ENCODE measurements at places on chromosomes 16 and 17.

DNA sequence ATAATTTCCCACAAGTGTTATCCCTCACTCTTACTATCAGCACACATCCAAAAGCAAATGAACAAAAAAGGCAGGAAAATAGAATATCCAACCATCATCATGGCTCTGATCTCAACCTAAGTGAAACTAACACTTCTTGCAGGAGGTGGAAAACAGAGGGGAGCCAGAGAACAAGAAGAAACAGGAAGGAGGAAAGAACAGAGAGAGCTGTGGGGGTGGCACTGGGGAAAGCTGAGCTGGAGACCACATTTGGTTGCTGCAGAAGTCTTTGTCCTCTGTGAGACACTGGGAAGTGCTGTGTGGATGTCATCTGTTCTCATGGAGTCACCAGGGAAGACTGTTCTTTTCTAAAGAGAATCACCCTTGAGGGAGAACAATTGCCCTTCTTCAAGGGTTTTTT is 34.7 kb downstream of the GRB7 start:
- no peak for DNase-seq

GRCh38 chr16:66382171-66382965 is 15.9 kb downstream of the CDH5 start:
- DNase-seq = peak; percentile 94

DNA sequence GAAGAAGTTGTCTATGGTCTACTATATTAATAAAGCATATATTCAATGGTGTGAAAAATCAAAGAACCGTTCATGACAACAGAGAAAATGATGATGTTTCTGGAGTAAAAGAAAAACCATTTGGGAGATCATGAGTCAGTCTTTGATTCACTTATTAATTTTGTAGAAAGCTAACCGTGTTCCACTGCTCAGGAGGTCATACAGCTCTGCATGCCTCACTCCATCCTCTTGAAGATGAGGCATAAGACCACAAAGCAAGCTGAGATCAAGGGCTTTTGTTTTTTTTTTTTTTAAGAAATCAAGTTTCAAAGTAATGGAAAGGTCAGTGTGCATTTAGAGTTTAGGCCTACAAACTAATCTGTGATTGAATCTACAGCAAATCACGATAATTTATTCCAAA is 206.4 kb downstream of the CEP112 start:
- no peak for DNase-seq

- DNase-seq = no peak
Measured at GRCh38 chr16:65441501-65441900, 319.6 kb upstream of the CDH11 start.

DNA sequence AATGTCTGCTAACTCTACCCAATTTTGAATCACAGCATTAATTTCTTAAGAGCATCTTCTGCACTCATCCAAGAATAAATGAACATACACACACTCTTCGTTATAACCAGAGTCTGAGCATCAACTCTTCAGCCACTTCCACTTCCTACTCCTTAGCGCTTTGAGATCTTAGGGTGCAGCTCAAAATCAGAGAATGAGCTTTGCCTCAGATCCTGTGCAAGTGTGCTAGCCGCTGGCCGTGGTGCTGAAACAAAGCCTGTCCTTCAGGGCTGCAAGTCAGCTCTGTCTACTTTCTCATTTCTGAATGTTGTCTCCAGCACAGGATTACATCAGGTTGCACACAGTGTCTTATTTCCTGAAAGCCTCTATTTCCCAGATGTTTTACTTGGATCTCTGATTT is 165.4 kb downstream of the AIPL1 start:
- DNase-seq = peak; percentile 8

DNA sequence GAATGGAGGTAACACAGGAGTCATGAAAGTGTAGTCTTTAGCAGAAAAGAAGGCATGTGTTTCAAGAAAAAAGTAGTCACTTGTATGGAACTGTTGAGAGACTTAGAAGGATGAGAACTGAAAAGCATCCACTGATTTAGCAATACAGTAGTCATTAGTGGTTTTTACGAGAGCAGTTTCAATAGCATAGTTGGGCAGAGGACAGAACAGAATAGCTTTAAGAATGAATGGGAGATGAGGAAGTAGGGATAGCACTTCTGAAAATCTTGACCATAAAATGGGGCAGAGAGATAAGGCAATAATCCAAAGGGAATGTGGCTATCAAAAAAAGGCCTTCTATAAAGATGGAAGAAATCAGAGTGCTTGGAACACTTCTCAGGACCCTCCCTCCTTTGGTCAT is 64.8 kb upstream of the C17orf78 start:
- DNase-seq = no peak

GRCh38 chr17:61143026-61143425 is 256.6 kb upstream of the TBX2 start:
- no peak for DNase-seq

GRCh38 chr17:62862251-62862650 is 54.1 kb upstream of the MARCHF10 start:
- peak; percentile 12 for DNase-seq

DNA sequence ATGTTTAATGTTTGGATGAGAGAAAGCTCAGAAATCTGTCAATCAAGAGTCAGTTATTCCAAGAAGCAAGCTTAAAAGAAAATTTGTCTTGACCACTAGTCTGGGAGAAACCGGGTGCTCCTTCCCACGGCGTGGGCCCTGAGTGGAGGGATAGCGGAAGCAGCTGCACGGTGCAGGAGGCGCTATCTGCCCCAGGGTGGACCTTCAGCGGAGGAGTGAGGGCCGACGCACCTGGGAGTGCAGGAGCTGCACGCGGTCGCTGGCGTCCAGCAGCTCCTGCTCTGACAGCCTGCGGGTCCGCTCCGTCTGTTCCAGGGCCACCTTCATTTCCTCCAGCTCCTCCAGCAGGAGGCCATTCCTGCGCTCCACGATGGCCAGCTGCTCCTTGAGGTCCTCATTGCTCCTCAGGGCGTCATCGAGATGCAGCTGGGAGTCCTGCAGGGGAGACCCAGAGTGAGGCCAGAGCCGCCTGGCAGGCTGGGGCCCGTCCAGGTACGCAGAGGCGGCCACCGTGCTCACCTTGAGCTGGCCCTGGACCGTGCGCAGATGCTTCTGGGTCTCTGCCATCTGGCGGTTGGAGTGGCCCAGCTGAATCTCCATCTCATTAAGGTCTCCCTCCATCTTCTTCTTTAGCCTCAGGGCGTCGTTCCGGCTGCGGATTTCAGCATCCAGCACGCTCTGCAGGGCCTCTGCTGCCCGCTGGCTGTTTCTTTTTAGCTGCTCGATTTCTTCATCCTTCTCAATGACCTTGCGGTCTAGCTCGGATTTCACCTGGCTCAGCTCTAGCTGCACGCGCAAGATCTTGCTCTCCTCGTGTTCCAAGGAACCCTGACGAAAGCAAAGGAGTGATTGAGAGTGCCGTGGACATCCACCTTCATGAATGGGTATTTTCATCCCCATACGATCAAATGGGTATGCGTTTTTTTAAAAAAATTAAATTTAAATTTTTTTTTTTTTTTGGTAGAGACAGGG is 63.5 kb downstream of the MYH13 start:
- DNase-seq = no peak

DNA sequence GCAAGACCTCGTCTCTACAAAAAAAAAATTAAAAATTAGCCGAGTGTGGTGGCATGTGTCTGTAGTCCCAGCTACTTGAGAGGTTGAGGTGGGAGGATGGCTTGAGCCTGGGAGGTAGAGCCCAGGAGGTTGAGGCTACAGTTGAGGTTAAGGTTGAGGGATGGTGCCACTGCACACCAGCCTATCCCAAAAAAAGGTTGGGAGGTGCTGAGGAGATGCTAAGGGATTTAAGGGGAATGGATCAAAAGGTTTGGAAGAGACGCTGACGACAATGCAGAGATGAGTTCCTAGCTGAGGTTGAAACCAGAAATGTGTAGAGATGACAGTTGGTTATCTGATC is 4.7 kb upstream of the NSMCE1 start:
- no peak for DNase-seq

- no peak for DNase-seq
Measured at GRCh38 chr16:8673611-8674412, 605 bp upstream of the ABAT start.

GRCh38 chr17:74971842-74972106 is 785 bp downstream of the HID1 start:
- no peak for DNase-seq

- no peak for DNase-seq
Measured at GRCh38 chr17:45221081-45222013, at the start of gene FMNL1. FMNL1 (plus strand) TSS chr17:45221885; CDS start chr17:45222125, 240 bp downstream.

GRCh38 chr17:7283471-7284216 is 2.1 kb downstream of the SLC2A4 start:
- DNase-seq = no peak

DNA sequence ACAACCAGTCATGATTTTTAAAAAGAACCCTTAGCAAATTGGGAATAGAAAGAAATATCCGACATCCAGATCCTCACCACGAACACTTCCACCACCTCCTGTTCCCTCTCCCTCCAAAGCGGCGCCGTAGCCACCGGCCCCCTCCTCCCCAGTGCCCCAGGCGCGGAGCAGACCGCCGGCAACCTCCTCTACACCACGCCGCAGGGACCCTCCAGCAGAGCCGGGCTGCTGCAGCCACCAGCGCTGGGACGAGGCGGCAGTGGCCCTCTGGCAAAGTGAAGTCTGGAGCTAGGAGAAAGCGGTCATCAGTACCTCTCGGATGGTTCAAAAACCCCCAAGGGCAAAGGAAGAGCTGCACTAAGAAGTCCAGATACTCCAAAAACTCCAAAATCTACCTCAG is 41.4 kb upstream of the SLFN13 start:
- no peak for DNase-seq

DNA sequence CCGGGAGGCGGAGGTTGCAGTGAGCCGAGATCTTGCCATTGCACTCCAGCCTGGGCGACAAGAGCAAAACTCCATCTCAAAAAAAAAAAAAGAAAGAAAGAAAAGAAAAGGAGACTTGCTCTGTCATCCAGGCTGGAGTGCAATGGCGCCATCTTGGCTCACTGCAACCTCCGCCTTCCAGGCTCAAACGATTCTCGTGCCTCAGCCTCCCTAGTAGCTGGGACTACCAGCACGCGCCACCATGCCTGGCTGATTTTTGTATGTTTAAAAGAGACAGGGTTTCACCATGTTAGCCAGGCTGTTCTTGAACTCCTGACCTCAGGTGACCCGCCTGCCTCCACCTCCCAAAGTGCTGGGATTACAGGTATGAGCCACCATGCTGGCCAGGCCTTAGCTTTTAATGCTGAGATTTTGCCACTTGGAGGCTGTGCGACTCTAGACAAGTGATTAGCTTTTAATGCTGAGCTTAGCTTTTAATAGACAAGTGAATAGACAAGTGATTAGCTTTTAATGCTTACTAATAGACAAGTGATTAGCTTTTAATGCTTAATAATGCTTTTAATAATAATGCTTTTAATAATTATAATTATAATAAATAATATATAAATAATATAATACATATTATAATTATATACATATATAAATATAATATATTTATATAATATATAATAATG is 9.6 kb downstream of the LDAF1 start:
- DNase-seq = no peak

GRCh38 chr17:75695141-75695829 is 26.0 kb upstream of the ITGB4 start:
- no peak for DNase-seq

DNA sequence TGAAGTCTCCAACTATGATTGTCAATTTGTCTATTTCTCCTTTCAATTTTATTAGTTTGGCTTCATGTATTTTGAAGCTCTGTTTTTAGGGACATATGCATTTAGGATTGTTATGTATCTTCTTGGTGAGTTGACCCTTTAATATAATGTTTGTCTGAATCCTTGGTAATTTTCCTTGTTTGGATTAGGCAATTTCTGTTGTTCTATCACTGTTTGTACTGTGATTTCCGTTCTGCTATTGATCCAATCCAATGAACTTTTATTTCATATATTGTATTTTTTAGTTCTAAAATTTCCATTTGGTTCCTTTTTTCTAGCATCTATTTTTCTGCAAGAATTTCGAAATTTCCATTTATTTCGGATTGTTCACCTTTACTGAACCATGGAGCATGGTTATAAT is 31.0 kb downstream of the RAB11FIP4 start:
- no peak for DNase-seq

DNA sequence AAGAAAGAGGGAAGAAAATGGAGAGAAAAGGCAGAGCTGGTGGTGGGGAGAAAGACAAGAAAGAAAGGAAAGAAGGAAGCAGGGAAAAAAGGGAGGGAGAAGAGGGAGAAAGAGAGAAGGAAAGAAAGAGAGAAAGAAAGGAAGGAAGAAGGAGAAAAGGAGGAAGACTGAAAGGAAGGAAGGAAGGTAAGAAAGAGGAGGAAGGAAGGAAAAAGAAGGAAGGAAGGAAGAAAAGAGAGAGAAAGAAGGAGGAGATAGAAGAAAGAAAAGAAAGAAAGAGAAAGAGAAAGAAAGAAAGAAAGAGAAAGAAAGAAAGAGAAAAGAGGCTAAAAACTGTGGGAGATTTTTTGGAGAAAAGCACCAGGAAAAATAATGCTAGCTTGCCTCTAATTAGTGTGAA is 561.4 kb upstream of the GOT2 start:
- DNase-seq = no peak

GRCh38 chr17:75701288-75701687 is 20.0 kb upstream of the ITGB4 start:
- DNase-seq = no peak

DNA sequence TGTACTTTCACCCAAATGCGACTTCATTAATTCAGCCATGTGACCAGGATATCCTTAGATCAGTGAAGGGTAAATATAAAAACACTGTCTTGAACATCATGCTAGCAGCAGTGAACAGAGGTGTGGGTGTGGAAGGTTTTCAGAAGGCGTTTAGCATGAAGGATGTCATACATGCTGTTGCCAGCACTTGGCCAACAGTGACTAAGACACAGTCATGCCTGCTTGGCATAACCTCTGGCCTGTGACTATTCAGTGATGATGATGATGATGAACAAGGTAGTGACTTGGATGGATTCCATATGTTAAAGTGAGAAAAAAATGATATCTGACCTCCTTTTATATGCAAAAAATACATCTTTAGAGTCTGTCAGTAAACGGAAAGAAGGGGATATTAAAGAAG is 97.9 kb downstream of the MAP2K4 start:
- no peak for DNase-seq

DNA sequence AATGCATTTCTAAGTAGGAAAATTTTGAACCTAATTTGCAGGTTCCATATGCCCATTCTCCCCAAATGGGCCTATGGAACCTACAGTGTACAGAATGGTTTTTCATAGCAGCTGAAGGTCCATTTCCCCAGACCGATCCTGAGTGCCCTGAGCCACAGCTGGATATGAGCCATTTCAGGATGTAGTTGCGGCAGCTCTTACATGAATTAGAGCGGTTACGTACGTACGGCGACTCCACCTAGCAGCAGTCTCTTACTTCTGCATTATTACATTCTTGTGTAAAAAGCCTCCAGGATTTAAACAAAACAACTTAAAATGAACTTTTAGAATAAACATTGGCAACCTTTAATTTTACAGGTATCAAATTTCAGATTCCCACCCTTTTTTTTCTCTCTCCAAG is 225.3 kb downstream of the SNX29 start:
- DNase-seq = no peak

- DNase-seq = no peak
Measured at GRCh38 chr17:71870546-71870862, 250.3 kb upstream of the SOX9 start.
